DND-41 (cell line): ENCODE measurements at places on chromosomes 2 and 18.

- H3K4me1 ChIP-seq, result peaks cover 10% of the 10 kb centered on the region
- H3K27ac ChIP-seq, result no peak overlapping the region
These were observed 517.2 kb downstream of the PLCL1 start for GRCh38 chr2:198321522-198322088.

- no peak overlapping the region for H3K4me3 ChIP-seq
- H3K4me1 ChIP-seq, result peaks cover 19% of the 10 kb centered on the region
- no peaks in the 10 kb centered on the region for H3K27me3 ChIP-seq
- no peak for DNase-seq
- peaks cover 29% of the 10 kb centered on the region for H3K36me3 ChIP-seq
These were observed 44.8 kb downstream of the CAB39 start for GRCh38 chr2:230757476-230757875.

DNA sequence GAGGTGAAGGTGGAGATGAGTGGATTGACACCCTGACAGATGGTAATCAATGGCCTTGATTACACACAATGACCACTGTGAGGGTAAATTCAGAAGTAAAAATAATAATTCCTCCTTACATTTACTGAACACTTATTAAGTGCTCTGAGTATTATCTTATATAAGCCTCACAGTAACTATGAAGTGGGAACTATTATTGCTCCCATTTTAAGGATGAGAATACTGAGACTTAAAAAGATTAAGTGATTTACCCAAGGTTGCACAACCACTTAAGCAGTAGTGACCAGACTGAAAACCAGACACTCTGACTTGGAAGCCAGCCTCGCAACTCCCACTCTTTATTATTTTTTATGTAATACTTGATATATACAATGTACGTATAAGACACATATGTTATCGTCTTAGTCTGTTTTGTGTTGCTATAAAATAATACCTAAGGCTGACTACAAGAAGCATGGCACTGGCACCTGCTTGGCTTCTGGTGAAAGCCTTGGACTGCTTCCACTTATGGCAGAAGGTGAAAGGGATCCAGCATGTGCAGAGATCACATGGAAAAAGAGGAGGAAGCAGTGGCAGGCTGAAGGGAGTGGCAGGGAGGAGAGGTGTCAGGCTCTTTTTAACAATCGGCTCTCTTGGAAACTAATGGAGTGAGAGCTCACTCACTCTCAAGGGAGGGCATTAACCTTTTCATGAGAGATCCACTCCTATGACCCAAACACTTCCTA lies 41.5 kb upstream of the C1D start:
- no peaks in the 10 kb centered on the region for H3K4me1 ChIP-seq
- H3K27ac ChIP-seq, result no peak overlapping the region
- no peaks in the 10 kb centered on the region for H3K36me3 ChIP-seq
- no peak for DNase-seq

DNA sequence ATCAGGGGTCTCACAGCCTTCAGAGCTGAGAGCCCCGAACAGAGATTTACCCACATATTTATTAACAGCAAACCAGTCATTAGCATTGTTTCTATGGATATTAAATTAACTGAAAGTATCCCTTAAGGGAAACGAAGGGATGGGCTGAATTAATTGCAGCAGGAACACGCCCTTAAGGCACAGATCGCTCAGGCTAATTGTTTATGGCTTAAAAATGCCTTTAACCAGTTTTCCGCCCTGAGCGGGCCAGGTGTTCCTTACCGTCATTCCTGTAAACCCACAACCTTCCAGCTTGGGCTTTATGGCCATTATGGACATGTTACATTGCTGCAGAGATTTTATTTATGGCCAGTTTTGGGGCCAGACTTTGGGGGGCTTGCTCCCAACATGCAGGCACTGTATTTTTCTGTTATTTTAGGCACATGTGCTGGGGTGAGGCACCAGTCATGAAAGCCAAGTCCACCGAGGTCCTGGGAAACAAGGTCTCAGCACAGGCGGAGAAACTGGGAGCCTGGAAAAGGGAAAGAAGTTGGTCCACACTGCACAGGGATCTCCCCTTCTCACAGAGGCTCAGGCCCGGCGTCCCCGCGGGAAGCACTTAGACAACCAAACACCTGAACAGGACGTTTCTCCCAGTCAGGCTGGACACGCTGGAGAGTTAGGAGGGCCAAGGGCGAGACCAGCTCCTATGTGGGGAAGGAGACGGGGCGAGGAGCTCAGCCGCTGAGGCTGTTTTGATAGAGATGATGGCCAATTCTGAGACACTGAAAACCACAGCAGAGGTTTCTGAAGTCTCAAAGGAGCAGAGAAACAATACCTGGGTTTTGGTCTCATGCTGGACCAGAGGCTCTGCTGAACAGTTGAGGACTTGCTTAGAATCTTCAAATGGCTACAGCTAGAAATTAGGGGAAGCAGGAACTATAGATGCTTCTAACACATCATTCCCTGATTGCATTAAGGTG lies 86.7 kb downstream of the TMEM18 start:
- no peak overlapping the region for H3K4me3 ChIP-seq
- no peaks in the 10 kb centered on the region for H3K36me3 ChIP-seq
- no peaks in the 10 kb centered on the region for H3K27me3 ChIP-seq
- no peak overlapping the region for H3K27ac ChIP-seq
- peaks cover 13% of the 10 kb centered on the region for H3K4me1 ChIP-seq

GRCh38 chr2:224865016-224865415 lies 148.9 kb upstream of the CCDC195 start:
- H3K4me3 ChIP-seq, result no peak overlapping the region
- H3K27me3 ChIP-seq, result no peaks in the 10 kb centered on the region
- H3K27ac ChIP-seq, result no peak overlapping the region
- no peaks in the 10 kb centered on the region for H3K4me1 ChIP-seq
- DNase-seq, result no peak

DNA sequence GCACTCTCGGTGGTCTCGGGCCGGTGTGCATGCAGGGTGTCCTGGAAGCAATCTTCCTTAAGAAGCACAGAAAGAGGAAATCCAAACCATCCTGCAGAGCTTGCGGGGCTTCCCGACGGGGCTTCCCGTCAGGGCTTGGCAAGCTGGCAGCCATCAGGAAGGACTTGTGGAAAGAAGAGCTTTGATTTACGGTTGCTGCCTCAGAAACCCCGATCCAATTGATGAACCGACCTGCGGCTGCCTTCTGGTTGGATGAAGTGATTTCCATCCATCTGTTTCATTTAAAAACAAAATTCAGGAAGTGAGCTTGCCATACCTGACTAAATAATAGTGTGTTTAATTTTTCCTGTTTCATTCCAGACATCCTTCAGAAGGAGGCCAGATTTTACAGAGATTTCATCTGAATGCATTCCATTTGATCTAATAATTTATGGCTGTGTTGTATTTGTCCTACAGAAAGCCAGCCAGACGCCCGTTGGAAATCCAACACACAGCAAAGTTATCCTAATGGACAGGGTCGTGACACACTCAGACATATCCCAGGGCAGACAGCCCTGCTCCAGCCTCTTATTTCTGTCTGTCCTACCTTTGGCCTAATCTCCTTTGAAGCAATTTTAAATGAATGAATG lies 141.3 kb downstream of the SEPTIN10 start:
- DNase-seq, result no peak
- H3K4me1 ChIP-seq, result no peaks in the 10 kb centered on the region
- no peaks in the 10 kb centered on the region for H3K27me3 ChIP-seq
- H3K4me3 ChIP-seq, result no peak overlapping the region

DNA sequence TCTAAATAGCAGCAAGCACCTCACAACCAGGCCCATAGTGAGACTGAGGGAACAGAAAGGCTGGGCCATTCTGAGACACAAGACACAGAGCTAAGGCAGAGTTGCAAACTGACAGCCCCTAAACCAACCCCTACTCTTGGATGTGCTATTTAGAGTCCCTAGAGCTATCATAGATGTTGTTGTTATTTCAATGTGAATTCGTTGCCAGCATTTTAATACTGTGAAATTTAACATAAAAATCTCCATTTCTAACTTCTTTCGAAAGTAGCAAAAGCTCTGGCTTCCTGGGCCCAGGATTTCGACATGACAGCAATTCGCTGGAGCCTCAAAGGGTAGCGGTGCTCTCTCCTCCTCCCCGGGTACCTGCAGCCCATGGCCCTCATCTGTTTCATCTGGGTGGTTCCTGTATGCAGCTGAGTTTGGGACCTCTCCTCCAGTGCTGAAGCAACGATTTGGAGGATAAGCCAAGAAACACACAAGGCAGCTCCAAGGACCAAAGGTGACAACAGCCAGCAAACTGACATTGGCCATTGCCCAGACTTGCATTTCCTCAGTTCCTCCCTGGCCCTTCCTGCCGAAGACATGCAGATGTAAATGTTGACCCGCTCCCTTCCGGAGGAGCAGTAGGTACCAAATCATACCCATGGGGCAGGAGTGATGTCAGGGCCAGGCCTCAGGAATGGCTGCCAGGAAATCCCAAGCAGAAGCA lies 254.4 kb upstream of the NCKAP5 start:
- H3K4me1 ChIP-seq, result no peaks in the 10 kb centered on the region
- H3K27me3 ChIP-seq, result peaks cover 3% of the 10 kb centered on the region
- H3K27ac ChIP-seq, result no peak overlapping the region
- no peaks in the 10 kb centered on the region for H3K36me3 ChIP-seq
- DNase-seq, result no peak
- H3K4me3 ChIP-seq, result no peak overlapping the region

GRCh38 chr2:128395640-128396499 lies 77.2 kb upstream of the HS6ST1 start:
- no peaks in the 10 kb centered on the region for H3K36me3 ChIP-seq
- no peak overlapping the region for H3K27ac ChIP-seq
- H3K4me3 ChIP-seq, result no peak overlapping the region

- H3K4me1 ChIP-seq, result no peaks in the 10 kb centered on the region
- H3K36me3 ChIP-seq, result peaks cover 18% of the 10 kb centered on the region; the same call in 1 of the 2 replicates
- H3K4me3 ChIP-seq, result no peak overlapping the region
- no peaks in the 10 kb centered on the region for H3K27me3 ChIP-seq
These were observed 122.1 kb downstream of the PKP4 start for GRCh38 chr2:158578703-158579330.
